ENCODE measurements at places on chromosomes 16 and 17.

DNA sequence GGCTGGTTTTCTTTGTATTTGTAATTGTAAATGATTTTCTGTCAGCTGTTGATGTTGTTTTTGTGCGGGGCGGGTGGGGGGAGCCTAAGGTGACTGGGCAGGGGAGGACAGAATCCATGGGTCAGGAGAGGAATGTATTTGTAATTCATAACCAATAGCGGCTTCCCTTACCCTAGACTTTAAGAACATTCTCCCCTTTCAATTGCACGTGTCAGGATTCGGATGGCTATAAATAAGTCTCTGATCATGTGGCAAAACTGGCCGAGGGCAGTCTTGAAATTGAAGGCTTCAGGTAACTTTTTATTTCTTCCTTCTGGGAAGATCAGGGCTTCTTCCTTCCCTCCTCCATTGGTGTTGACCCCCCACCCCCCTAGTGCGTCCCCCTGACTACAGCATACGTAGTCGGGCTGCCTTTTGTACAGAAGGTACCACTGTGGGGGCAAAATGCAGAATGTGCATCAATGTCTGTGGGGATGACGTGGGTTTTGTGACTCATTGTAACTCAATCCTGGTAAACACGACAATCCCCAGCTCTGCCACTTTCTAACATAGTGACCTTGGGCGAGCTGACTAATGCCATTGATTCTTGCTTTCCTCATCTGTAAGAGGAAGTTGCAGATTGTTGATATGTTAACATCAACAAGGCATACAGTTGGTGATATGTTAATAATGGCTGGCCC is 16.2 kb downstream of the MARCHF10 start:
- no peak for DNase-seq

DNA sequence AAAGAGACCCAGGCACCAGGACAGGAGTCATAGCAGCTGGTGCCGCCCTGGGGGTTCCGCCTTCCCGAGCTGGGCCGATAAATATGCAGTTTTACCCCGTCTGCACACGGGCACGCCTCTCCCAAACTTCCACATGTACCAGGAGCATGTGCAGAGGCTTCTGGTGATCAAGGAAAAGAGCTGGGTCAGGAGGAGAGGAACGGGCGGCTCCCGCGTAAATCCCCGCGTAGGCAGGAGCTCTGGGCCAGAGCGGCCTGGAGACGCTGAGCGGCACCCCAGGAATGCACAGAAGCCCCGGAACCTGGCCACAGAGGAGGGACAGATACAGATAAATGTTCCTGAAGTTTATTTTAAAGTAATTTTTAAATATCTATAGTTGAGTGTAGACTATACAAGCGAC is 46.6 kb upstream of the METRNL start:
- DNase-seq, result no peak

DNA sequence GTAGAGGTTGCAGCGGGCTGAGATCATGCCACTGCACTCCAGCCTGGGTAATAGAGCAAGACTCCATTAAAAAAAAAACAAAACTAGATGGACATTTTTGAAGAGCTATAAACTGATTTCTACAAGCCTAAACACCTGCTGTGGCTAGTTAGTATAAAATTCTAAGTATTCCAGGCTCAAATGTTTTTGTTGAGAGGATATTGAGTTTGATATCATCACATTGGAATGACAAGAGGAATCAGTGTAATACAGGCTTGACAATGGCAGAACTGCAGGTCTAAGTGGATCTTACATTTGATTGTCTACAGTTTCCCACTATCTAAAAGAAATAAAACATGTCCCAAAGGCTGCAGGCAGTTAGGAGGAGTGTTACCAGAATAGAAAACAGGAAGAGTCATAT is 23.9 kb upstream of the DLX3 start:
- no peak for DNase-seq

DNA sequence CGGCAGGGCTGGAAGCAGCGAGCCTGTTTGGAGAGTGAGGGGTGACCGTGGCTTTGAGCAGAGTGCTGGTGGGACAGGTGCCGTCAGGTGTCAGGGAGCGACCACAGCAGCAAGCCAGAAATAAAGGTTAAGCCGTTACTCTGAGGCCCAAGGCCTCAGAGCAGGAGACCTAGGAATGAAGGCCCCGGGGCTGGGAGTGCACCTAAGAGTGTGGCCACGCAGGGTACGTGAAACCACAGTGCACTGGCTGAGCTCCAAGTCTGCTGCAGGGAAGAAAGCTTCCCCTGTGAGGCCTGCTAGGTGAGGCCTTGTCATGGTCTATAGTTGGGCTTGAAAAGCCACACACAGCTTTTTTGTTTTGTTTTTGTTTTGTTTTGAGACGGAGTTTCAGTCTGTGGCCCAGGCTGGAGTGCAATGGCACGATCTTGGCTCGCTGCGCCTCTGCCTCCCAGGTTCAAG is 8.7 kb downstream of the CLUAP1 start:
- DNase-seq, result no peak

DNA sequence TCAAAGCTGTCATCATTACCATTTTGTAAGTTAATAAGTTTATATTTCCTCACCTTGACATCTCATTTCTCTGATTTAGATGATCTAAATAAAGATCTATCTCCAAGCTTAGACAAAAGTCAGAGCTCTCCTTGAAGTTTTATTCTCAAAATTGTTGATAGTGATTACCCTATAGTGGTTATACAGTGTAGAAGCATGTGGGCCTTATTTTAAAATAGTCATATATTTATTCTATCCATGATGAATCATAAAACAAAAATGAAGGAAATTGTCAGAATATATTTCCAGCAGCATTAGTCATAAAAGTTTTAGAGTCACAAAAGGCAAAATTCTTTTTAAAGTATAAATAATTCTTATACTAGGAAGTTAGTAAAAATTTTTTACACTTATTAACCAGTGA is 49.0 kb downstream of the RHOT1 start:
- DNase-seq, result no peak

GRCh38 chr17:2081564-2081963 is 26.7 kb downstream of the HIC1 start:
- DNase-seq, result no peak

GRCh38 chr16:64390102-64390501 is 731.8 kb downstream of the CDH11 start:
- DNase-seq, result no peak
